ENCODE measurements at places on chromosomes 1 and 21. TPM values are rescaled to one million over a fixed set of nuclear protein-coding genes. Genes with fewer than 3 reads are reported as not detected.

DNA sequence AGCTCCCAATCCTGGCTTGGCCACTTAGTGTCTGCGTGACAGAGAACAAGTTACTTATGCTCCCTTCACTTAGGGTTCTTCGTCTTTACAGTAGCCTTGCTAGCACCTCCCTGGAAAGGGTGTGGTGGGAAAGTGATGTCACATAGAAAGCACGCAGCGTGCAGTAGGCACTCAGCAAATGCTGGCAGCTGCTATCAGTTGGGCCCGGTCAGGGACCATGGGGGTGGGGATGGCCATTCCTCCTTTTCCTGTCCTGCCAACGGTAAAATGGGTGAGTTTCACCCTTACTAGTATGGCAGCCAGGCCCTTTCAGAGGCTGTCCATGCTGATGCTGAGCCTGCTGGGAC, 6.2 kb upstream of the KCNA10 start:
- ATAC-seq, result no peak

DNA sequence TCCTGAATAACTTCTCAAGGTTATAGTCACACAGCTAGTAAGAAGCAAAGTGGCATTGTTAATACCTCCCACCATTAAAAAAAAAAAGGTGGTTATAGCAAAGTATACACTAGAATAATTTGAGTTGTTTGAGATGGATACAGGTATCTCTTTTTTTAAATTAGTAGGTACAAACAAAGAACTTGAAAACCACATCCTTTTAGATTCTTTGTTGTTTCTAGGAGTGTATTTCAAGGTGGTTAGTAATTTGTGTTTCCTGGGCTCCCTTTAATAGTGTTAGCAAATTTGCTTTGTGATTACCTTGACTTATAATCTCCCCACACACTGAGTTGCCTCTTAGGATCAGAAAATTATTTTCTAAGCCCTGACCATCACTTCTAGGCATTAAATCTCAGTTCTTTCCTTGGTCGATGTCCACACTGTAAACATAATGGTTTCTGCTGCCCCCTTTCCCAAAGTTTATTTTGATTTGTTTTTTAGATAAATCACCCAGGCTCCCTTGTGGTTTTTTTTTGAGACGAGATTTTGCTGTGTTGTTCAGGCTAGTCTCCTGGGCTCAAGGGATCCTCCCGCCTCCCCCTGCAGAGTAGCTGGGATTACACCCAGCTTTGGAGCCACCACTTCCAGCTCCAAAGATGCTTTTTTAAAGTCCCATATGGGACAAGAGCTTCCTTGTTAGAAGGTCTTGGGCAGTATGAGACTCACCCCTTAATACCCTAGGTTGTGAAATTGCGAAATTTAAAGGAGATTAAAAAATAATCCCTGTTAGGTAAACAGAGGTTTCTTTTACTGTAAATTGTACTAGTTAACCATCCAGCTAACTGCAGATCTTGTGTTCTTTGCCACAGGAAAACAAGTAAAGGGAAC, 6.2 kb downstream of the AKIRIN1 start:
- ATAC-seq, result no peak

- ATAC-seq, result no peak
Measured at GRCh38 chr1:231037585-231038517, 2.2 kb downstream of the FAM89A start.

DNA sequence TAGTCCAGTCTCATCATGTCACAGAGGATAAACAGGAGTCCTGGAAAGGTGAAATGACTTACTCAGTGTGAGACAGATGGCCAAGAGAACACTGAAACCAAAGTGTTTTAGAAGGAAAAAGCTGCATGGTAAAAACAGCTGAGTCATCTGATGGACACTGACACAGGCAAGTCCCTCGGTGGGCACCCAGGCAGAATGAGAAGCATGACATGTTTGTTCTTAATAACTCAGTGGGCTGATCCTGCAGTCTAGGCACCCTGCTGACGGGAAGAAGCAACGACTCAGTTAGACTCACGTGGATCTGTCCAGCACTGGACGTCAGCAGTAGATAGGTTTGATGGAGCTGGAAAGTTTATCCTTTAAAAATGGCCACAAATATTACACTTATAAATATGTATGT, 116.9 kb downstream of the RGS7 start:
- no peak for ATAC-seq

GRCh38 chr21:14737284-14737691, 191.2 kb upstream of the SAMSN1 start:
- no peak for ATAC-seq

DNA sequence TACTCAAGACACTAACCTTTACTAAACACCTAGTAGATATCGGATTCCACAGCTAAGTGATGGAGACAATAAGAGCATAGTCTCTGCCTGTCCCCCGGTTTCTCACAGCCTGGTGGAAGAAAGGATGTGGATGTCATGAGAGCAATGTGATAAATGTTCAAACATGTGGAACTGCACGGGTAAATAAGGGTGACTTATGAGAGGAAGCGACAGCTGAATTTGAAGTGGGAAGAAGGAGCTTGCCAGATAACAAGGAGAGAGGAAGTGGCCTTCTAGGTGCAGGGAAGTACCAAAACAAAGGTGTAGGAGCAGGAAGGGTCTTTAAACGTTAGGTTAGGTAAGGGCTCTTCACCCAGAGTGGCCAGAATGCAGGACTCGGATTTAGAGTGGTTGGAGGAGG, 178.6 kb upstream of the NRIP1 start:
- no peak for ATAC-seq

- no peak for ATAC-seq
Measured at GRCh38 chr1:177952691-177953090, 17.2 kb downstream of the SEC16B start.

Gene PGD
- total RNA-seq, result 581 TPM

Gene LMX1A
- total RNA-seq, result 0.04 TPM

Gene LAD1
- 328 TPM for total RNA-seq
